CD8-positive, alpha-beta memory T cell (primary cell): ENCODE measurements at places on chromosomes 13 and 19.

- DNase-seq, result no peak
Measured at GRCh38 chr19:6047256-6047655, 63.0 kb downstream of the RFX2 start.

DNA sequence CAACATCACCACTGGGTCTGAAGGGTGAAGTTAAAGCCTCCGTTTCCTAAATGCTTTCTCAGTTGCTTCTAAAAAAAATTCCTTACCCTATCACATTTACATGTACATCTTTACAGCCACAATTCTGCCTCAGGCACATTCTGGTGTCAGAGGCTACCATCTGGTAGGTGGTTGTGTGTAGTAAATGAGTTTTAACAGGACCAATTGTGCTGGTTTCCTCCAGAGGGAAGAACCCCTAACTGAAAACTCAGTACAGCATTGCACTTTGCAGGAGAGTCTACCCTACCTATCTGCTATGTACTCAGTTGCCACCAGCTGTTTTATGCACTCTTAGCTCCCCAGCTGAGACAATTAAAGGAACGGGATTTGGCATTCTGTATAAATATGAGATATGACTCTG, 1576.5 kb downstream of the PCDH9 start:
- DNase-seq, result no peak

DNA sequence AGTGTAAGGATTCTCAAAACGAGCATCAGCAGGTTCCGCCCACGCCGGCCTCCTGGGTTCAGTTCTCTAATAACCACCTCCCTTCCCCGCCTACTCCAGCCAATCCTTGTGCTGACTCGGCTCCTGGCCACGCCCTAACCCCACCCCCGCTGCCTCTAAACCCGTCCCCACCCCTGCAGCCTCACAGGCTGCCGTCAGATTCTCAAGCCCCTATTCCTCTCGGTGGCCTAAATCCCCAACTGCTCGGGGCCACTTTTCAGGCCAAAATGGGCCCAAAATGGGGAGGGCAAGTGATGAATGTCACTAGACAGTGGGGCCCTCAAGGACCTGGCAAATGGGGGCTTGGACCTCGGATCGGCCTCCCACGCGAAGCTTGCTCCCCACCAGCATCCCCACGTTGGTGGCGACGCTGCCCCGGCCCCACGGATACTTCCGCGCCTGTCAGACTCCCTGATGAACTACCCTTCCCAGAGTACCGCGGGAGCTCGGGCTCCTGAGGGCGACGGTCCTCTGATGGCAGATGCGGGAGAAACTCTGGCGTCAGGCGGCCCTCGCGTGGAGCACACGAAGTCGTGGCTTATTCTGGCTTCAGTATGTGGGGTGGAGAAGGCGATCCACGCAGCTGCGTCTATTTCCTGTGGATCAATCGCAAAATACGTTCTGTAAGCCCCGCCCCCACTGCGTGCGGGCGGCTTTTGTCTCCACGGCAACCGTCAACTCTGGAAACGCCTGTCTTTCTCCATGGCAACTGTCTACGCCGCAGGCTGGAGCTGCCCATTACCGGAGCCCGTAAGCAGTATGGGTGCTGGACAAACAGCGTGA, 24.8 kb downstream of the ZNF473 start:
- DNase-seq, result peak; percentile 81

DNA sequence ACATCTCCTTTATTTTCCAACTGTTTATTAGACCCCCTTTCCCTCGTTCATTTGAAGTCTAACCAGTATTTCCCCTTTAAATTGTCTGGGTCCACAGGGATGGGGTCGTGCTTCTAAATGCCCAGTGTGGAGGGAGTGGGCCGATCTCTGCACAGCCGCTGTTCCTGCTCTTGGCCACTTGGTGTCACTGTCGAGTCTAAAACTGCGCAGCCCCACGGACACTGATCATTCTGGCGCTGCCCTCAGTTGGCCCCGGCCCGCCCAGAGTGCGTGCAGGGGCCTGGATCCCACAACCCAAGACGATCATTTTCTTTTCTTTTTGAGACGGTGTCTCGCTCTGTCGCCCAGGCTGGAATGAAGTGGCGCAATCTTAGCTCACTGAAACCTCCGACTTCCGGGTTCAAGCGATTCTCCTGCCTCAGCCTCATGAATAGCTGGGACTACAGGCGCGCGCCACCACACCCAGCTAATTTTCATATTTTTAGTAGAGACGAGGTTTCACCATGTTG, 12.0 kb downstream of the WDR88 start:
- peak; percentile 72 for DNase-seq

DNA sequence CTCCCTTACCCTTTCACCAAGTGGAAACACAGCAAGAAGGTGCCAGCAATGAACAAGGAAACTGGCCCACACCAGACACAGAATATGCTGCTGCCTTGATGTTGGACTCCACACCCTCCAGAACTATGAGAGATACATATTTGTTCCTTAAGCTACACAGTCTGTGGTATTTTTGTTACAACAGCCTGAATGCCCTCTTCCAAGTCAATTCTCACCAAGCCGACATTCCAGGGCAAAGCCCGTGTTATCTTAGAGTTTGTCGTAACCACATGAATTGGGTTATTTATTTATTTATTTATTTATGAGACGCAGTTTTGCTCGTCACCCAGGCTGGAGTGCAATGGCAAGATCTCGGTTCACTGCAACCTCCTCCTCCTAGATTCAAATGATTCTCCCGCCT, 14.9 kb downstream of the FGF21 start:
- DNase-seq, result no peak

DNA sequence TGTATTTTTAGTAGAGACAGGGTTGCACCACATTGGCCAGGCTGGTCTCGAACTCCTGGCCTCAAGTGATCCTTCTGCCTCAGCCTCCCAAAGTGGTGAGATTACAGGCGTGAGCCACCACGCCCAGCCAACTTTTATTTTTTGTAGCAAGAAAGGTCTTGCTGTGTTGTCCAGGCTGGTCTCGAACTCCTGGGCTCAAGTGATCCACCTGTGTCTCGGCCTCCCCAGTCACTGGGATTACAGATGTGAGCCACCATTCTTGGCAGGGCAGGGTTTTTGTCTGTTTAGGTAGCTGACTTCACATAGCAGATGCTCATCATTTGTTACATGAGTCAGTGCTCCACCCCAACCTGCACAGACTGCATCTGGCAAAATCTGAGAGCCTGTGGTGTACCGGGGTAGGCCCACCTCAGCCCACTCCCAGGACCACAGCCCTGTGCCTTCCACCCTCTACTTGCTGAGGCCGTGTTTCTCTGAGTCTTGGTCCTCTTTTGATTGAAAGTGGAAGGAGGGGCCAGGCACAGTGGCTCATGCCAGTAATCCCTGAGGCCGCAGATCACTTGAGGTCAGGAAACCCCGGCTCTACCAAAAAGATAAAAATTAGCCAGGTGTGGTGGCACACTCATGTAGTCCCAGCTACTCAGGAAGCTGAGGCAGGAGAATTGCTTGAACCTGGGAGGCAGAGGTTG, 4.2 kb upstream of the TNPO2 start:
- DNase-seq, result no peak

GRCh38 chr13:107301724-107302374, 733.9 kb upstream of the ARGLU1 start:
- DNase-seq, result no peak

DNA sequence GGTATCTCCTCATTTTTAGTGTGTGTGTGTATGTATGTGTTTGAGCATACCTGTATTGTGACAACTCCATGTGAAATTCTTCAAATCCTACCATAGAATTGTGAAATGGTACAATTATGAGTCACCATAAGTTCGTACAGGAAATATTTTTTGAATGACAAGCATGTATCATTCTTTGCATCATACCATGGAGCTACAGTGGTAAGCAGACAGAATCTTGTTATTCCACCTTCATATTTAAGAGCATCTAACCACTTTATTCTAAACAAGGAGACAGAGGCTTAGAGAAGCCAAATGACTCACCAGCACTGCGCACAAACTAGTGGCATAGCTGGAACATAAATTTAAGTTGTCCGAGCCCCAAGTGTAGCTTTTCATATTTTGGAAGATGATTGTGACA, 4.5 kb upstream of the EPSTI1 start:
- DNase-seq, result no peak

- no peak for DNase-seq
Measured at GRCh38 chr19:15897738-15898276, at the start of gene CYP4F2. CYP4F2 (minus strand) TSS chr19:15898074; CDS start chr19:15897611, 463 bp downstream.

DNA sequence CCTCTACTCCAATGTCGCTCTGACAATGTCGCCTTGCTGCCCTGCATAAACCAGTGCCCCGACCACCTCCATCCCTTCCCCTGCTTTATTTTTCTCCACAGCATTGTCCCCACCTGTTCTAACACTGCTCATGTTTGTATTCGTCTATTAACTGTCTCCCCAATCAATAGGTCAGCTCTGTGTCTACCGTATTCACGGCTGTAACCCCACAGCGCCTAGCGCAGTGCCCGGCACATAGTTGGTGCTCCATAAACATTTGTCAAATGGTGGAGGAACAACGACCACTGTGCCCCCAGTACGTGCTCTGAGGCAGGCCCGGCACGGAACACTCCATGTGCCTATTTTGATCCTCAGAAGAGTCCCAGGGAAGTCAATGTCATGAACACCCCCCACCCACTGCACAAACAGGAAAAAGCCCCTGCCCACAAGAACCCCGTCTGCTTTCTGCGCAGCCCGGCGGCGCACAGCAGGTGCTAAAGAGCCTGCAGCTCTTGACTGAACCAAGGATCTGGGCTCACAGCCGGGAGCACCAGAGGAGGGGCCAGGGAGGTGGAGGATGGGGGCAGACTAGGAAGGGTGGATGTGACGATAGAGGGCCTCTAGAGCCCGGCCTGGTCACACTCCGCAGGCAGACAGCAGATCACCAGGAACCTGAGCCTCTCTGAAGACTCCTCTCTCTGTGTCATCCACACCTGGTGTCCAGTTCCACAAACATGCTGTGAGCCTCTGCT, 1.8 kb upstream of the CEACAM16 start:
- DNase-seq, result no peak

GRCh38 chr19:13993590-13994300, 12.4 kb downstream of the RFX1 start:
- DNase-seq, result no peak

DNA sequence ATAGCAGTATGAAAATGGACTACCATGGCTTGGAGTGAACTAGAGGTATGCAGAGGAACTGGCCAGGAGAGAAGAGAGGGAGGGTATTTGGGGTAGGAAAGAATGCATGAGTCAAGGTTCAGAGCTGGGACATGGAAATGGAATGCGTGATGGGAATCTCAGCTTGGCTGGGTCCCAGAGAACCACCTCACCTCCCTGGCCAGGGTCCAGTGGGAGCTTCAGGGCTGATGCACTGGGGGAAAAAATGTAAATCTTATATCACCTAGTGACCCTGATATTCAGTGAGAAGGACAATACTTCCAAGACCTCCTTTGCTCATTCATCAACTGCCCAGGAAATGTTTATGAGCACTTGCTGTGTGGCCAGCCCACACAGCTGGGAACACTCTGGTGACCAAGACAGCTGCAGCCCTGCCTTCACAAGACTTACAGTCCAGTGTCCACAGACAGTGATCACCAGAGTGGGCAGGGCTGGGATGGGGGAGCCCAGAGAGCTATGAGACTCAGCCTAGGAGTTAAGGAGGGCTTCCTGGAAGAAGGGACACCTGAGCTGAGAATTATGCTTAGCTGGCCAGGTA, 12.8 kb downstream of the IGSF23 start:
- no peak for DNase-seq

- DNase-seq, result peak; percentile 63
Measured at GRCh38 chr13:51821606-51822005, 17.6 kb upstream of the DHRS12 start.

GRCh38 chr13:38990693-38991092, at the start of gene STOML3:
STOML3 (minus strand) TSS chr13:38990831; CDS start chr13:38990721, 110 bp downstream.
- no peak for DNase-seq

GRCh38 chr13:108031865-108032264, 183.5 kb downstream of the LIG4 start:
- no peak for DNase-seq

GRCh38 chr19:4524808-4525562, 6.7 kb upstream of the PLIN4 start:
- DNase-seq, result peak; percentile 46

DNA sequence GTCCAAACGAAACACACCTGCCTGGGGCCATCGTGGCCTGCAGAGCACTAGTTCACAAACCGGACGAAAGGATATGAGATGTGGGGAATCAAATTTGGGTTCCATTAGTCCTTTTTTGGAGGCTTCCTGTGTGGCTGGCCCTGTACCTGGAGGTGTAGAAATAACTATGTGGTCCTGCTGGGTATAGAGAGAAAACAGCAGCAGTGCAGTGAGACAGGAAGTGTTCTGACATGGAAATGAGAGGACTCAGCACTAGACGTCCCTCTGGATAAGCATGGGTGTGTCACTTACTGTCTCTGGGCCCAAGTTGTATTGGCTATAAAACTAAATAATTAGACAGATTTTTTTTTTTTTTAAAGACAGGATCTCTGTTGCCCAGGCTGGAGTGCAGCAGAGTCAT, 12.3 kb downstream of the KDELR1 start:
- no peak for DNase-seq

- no peak for DNase-seq
Measured at GRCh38 chr13:48849515-48849914, 126.2 kb upstream of the FNDC3A start.

DNA sequence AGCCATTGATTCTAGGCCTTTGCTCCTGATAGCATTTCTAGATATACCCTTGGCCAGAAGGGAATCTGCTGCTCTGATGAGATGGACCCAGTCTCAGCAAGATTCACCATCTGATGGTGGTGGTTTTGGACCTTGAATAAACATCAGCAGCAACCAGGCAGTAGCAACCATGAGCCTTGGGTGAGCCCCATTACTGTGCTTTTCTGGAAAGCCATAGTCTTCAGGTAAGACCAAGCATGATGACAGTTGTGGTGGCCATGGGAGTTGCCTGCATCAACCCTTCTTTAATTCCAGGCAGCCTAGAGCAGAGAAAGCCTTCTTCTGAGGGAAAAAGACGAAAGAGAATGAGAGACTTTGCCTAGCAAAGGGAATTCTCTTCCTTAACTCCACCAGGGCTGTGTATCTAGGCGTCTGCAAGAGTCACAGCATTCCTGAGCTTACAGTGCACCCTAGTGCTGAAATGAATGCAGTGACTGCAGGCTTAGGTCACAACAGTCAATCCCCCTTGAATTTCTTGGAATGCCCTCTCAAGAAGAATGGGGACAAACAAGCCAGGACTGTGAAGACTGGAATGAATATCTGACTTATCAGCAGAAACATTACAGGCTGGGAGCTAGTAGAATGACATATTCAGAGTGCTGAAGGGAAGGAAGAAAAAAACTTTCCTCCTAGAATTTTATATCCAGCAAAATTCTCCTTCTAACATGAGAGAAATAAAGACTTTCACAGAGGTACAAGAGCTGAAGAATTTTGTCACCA, 942.4 kb upstream of the PCDH20 start:
- no peak for DNase-seq

DNA sequence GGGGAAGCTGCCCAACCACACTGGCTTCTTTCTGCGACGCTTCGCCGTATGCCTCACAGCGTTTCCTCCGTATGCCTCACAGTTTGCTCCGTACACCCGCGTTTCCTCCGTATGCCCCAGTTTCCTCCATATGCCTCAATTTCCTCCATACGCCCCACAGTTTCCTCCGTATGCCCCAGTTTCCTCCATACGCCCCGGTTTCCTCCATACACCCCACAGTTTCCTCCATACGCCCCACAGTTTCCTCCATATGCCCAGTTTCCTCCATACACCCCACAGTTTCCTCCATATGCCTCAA, 22.6 kb downstream of the GAS6 start:
- peak; percentile 43 for DNase-seq

GRCh38 chr19:5078182-5078581, 109.3 kb downstream of the KDM4B start:
- peak; percentile 58 for DNase-seq

- DNase-seq, result no peak
Measured at GRCh38 chr19:7195046-7195445, 99.2 kb downstream of the INSR start.
